GM12865 (cell line): ENCODE measurements at places on chromosomes 2 and 18.

GRCh38 chr2:15561574-15562344 is 625 bp upstream of the NBAS start:
- peak; percentile 9 for DNase-seq

- DNase-seq, result no peak
These were observed 138.6 kb upstream of the SIX3 start for GRCh38 chr2:44802777-44803424.

DNA sequence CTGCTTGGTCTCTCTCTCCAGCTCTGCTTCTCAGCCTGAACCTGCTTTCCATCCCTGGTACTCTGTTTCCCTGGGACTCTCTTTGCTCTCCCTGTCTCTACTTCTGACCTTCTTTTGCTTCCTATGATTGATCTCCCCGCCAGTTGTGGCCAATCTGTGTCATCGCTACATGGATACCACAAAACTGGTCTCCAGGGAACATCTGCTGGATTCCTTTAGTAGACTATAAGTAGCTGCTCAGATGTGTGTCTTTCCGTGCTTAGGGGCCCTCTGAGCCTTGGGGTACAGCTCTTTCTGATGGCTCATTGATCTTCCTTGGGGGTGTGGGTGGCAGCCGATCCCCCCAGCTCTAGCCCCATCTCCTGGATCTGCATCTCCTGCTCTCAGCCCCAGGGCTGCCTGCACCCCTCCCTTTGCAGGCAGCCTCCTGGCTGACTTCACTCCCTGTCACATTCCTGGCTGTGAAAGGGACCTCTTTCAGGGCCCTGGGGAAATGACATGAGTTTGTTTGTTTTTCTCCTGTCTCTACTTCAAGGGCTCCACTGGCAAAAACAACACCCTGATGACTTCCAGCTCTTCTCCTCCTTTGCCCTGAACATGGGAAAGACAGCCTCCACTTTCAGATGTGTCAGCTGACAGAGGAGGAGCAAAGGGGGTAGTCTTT is 333.7 kb downstream of the CYP26B1 start:
- DNase-seq, result no peak

GRCh38 chr2:154402213-154402612 is 296.3 kb upstream of the KCNJ3 start:
- peak; percentile 5 for DNase-seq

DNA sequence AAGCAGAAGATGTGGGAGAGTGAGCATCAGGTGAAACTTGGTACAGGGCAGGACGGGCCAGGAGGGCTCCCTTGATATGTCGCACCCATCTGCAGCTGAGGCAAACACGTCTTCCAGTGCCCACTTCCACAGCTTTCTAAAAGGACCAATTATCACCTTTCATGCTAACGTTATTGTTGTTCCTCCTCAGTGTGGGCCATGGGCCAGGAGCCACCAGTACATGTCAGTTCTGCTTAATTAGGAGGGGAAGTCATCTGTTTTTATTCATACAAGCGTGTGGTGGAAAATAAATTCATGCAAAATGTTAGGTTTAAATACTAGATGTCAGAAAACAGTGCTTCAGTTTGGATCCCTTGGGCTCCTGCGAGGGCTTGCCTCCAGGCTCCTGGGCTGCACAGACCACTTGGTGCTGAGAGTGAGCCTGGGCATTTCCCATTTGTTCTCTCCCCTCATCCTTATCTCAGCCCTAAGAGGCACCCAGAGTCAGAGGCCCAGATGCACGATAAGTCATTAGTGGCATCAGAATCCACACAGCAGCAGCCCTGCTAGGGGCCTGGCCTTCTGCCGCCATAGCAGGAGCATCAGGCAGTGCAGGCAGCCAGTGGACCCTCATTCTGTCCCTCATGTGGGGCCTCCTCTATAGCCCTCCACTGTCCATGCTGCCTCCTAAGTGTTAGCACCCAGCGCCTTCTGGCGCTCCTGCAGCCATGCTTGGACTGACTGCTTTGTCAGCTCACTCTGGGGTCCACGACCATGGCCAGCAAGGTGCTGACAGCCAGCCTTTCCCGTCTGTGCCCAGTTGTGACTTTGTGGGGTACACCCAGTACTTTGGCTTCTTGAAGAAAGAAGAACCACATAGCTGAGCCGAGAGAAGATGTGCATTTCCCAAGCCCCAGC is 539.8 kb upstream of the RAB6C start:
- DNase-seq, result no peak

GRCh38 chr18:70028734-70029133 is 81.1 kb upstream of the CD226 start:
- DNase-seq, result no peak

GRCh38 chr18:37355772-37356171 is 209.8 kb downstream of the CELF4 start:
- no peak for DNase-seq

DNA sequence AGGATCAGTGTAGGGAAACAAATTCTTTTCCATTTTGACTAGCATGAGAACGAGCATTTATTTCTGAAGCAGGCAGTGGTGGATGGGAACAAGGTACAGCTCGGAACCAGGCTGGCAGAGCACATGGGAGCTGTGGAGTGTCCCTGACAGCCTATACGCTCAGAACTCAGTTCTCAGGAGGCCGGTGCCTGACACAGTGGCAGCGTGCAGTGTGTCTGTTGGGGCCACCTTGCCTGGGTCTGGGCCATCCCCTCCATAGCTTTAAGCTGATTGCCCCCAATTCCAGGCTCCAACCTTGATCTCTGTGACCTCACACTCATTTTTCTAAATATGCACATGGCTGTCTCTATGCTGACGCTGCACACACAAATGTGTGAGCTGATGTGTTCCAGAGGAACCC is 54.5 kb upstream of the ATG16L1 start:
- no peak for DNase-seq

GRCh38 chr2:181771356-181771755 is 91.0 kb upstream of the NEUROD1 start:
- no peak for DNase-seq

GRCh38 chr18:50373561-50374219 is 1.2 kb upstream of the SKA1 start:
- no peak for DNase-seq

- DNase-seq, result no peak
These were observed 10.8 kb upstream of the KCNG3 start for GRCh38 chr2:42504364-42505230.

- DNase-seq, result no peak
These were observed 661.3 kb upstream of the CNTNAP5 start for GRCh38 chr2:123363826-123364225.

DNA sequence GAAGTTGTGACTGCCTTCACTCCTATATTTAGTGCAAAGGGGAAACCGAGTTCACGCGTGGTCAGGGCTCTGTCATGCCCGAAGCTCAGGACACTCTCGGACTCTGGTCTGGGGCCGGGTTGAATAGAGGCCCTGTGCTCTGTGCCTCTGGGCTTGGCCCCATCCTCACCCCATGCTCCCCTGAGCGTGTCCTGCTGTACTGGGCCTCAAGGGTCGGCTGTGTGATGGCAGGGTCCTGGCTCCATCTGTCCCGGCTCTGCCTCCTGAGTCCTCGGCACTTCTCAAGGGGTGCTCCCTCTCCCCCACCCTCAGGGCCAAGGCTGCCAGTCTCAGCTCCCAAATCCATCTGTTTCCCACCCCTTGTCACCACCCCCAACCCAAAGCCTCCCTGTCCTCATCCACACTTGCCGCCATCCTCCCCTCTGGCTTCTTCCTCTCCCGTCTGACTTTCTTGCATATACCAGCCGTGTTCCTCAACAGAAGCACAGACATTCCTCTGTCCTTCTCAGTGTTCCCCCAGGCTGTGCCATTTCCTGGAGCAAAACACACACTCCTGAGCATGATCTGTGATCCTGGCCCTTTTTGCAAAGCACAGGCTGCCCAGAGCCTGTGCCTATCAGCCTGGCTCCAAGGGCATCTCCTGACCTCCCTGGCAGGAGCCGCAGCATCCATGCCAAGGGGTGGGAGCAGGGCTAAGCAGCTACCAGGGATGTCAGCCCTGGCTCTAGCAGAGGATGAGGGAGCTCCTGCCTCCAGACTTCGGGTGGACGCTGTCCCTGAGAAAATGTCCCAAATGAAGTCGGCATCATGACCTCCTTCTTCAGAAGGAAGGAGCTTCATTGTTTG is 64.2 kb upstream of the OTOS start:
- DNase-seq, result no peak

- no peak for DNase-seq
These were observed 101.2 kb downstream of the MCFD2 start for GRCh38 chr2:46814160-46814961.

DNA sequence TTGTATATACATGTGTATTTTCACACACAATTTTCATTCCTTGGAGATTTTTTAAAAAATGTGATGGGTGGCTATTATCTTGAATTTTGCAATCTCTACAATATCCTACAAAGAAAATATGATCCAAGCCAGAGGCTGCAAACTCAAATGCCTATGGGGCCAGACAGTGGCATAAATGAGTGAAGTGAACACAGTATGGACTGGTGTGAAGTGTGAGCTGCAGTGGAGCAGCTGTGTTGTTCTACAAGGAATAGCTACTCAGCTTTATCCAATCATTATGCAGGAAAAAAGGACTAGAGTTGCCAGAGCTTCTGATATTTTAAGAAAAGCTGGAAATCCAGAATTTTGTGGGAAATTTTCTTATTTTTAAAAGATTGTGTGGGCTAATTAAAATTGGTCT is 62.1 kb downstream of the ARHGEF33 start:
- DNase-seq, result no peak
